ENCODE measurements at places on chromosomes 4 and X. TPM values are rescaled to one million over a fixed set of nuclear protein-coding genes. Genes with fewer than 3 reads are reported as not detected.

Gene ANKRD50
- 75.4 TPM for total RNA-seq

Gene FAT4
- total RNA-seq: 30.1 TPM

Gene GAGE12F
- total RNA-seq: not detected

Gene MID1
- total RNA-seq: 23.9 TPM

Gene CLDN34
- total RNA-seq: not detected
